ENCODE measurements at places on chromosomes 16 and 17. TPM values are rescaled to one million over a fixed set of nuclear protein-coding genes. Genes with fewer than 3 reads are reported as not detected.
A peak's percentile ranks its signal among the peaks of the same experiment; 100 is the strongest.

GRCh38 chr17:18278867-18279266, 18.4 kb downstream of the MIEF2 start:
- H3K36me3 ChIP-seq: peaks cover 45% of the 10 kb centered on the region
- no peaks in the 10 kb centered on the region for H3K4me1 ChIP-seq
- peak; percentile 24 for DNase-seq
- H3K4me3 ChIP-seq: no peak overlapping the region
- H3K27ac ChIP-seq: no peak overlapping the region

- DNase-seq: no peak
- H3K27me3 ChIP-seq: no peaks in the 10 kb centered on the region
- H3K27ac ChIP-seq: no peak overlapping the region
- H3K36me3 ChIP-seq: no peaks in the 10 kb centered on the region
- H3K4me1 ChIP-seq: no peaks in the 10 kb centered on the region
- no peak overlapping the region for H3K4me3 ChIP-seq
Observed at GRCh38 chr17:8266648-8267479, 17.8 kb downstream of the PFAS start.

GRCh38 chr17:4485676-4486646, 12.7 kb upstream of the SPNS2 start:
- H3K27ac ChIP-seq: no peak overlapping the region
- peaks cover 6% of the 10 kb centered on the region for H3K27me3 ChIP-seq
- no peak for DNase-seq
- H3K36me3 ChIP-seq: no peaks in the 10 kb centered on the region
- H3K4me3 ChIP-seq: no peak overlapping the region

- peak overlapping the region; percentile 46 for H3K27ac ChIP-seq
- DNase-seq: peak; percentile 38
- 0 out of 2 replicates have a peak, but pooled peaks cover 12% of the 10 kb centered on the region for H3K4me1 ChIP-seq
Observed at GRCh38 chr17:49000943-49001342, 3.8 kb downstream of the IGF2BP1 start.

TEKT5 gene
- total RNA-seq: not detected

- H3K4me1 ChIP-seq: peaks cover 8% of the 10 kb centered on the region
- H3K4me3 ChIP-seq: no peak overlapping the region
- H3K27me3 ChIP-seq: no peaks in the 10 kb centered on the region
- no peak overlapping the region for H3K27ac ChIP-seq
Observed at GRCh38 chr17:57419940-57420550, 163.7 kb downstream of the MSI2 start.

CMTM2 gene
- total RNA-seq: not detected

TEKT1 gene
- total RNA-seq: not detected

- no peak overlapping the region for H3K27ac ChIP-seq
- DNase-seq: no peak
- no peaks in the 10 kb centered on the region for H3K27me3 ChIP-seq
Observed at GRCh38 chr16:64017796-64018195, 1104.1 kb downstream of the CDH11 start.

DNA sequence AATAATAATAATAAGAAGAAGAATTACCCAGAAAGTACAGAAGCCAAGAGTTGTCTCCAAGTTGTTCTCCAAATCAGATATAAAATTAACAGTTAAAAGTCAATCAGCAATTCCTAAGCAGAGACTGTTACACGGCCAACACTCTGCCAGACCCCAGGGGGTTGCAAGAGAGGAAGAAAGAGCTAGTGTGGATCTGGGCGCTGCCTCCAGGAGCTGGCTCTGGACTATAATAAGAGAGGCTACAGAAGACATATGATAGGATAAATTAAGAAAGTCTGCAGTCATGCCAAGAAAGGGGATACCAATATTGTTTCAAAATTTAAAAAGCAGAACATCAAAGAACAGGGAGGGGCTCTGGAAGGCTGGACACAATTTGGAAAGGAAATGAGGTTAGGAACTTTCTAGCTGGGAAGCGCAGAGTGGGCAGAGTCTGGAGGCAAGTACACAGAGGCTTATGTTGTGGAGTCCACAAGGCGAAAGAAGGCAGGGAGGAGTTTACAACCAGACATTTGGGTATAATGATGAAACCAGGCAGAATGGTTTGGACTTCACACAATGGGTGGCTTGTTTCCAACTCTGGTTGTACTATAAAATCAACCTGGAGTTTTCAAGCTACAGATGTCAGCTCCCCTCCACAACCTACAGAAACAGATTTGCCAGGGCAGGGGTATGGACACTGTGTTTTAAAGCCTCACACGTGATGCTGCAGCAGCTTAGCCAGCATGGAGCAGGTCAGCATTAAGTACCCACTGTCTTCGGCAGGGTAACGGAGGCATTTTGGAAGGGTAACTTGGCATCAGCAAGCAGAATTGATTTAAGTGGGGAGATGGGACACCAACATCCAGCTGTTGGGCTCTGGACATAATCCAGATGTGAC, 49.4 kb downstream of the SLC39A11 start:
- H3K27ac ChIP-seq: peak overlapping the region; percentile 38
- peaks cover 19% of the 10 kb centered on the region for H3K4me1 ChIP-seq
- H3K4me3 ChIP-seq: 0 out of 2 replicates have a peak overlapping the region, but pooled peaks have one; percentile 5
- no peaks in the 10 kb centered on the region for H3K36me3 ChIP-seq

SLC12A3 gene
- not detected for total RNA-seq

DNA sequence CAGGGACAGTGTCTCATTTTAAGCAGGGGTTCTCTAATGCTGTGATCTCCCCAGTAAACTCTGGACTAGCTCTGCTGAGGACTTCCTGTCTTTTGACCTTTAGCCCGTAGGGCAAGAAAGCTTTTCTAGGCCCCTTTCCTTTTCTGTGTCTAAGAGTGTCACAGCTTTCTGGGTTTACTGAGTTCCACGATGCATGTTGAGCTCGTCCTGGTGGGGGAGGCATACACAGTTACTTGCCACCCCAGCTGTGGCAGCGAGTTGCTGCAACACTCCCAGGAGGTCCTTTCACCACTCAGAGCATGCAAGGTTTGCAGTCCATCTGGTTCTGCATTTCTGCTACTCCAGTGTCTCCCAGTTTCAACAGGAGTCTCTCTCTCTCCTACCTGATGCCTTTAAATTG, 23.7 kb downstream of the NOD2 start:
- H3K4me3 ChIP-seq: no peak overlapping the region
- H3K27me3 ChIP-seq: no peaks in the 10 kb centered on the region
- no peaks in the 10 kb centered on the region for H3K4me1 ChIP-seq
- no peak overlapping the region for H3K27ac ChIP-seq
- H3K36me3 ChIP-seq: no peaks in the 10 kb centered on the region

PRDM7 gene
- total RNA-seq: not detected

SOX9 gene
- total RNA-seq: 13.8 TPM

- H3K4me3 ChIP-seq: no peak overlapping the region
- H3K27me3 ChIP-seq: no peaks in the 10 kb centered on the region
- H3K4me1 ChIP-seq: peaks cover 22% of the 10 kb centered on the region
- H3K36me3 ChIP-seq: no peaks in the 10 kb centered on the region
Observed at GRCh38 chr16:86354641-86355513, 155.4 kb upstream of the FOXF1 start.

DNA sequence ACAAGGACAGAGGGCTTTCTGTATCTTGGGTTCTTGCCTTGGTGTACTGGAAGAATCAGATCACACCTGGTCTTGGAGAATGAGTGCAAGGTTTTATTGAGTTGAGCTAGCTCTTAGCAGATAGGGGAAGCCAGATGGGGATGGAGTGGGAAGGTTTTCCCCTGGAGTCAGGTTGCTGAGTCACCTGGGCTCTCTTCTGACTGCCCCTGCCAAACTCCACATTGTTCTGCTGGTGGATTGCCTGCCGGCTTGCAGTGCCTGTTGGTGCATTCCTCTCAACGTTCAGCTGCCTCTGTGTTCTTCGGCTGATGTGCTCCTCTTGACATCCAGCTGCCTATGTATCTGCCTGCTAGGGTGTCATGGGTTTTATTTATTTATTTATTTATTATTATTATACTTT, 1431.1 kb downstream of the CDH8 start:
- no peaks in the 10 kb centered on the region for H3K27me3 ChIP-seq
- DNase-seq: no peak
- no peaks in the 10 kb centered on the region for H3K36me3 ChIP-seq
- H3K4me3 ChIP-seq: no peak overlapping the region
- H3K4me1 ChIP-seq: no peaks in the 10 kb centered on the region
- H3K27ac ChIP-seq: no peak overlapping the region
